Fibroblast of skin of abdomen (primary cell): ENCODE measurements at places on chromosomes 3 and 15.

GRCh38 chr15:89971592-89971997 is 29.5 kb upstream of the ZNF710 start:
- peak; percentile 51 for DNase-seq

GRCh38 chr3:8978551-8978950 is 15.3 kb upstream of the RAD18 start:
- no peak for DNase-seq

DNA sequence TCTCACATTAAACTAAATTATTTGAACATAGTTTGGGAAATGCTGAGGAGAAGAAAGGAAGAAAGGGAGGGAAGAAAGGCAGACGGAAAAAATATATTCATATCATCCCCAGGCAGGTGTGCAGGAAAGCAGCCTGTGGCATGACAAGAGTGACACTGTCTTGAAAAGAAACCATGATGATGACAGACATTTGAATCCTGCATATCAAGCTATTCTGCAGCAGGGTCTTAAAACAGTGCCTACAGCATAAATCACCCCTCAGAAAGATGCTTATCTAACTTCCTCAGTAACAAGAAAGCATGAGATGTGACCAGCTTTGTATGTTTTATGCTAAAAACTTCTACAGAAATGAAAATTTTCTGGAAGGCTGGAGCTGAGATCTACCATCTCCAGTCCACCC is 144.5 kb upstream of the GRM7 start:
- no peak for DNase-seq

DNA sequence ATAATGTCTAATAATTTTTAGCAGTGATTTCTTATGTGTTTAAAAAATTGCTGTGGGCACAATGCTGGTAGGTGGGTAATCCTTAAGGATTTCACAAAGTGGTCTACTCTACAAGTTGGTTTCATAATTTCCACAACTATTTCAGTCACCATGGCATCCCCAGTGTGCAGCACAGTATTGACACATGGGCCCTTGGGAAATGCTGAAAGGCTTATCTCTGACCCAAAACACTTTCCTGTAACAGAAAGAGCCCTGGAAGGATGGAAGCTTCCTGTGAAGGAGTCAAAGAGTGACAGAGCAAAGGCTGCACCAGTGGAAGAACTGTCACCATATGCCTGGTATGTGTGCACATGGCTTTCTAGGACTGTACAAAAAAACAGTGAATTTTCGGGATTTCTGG is 153.7 kb downstream of the ANO10 start:
- DNase-seq: no peak

- peak; percentile 89 for DNase-seq
Observed at GRCh38 chr15:99169769-99170311, 65.0 kb downstream of the SYNM start.

GRCh38 chr3:111751961-111752360 is 107.1 kb upstream of the PHLDB2 start:
- DNase-seq: peak; percentile 97

DNA sequence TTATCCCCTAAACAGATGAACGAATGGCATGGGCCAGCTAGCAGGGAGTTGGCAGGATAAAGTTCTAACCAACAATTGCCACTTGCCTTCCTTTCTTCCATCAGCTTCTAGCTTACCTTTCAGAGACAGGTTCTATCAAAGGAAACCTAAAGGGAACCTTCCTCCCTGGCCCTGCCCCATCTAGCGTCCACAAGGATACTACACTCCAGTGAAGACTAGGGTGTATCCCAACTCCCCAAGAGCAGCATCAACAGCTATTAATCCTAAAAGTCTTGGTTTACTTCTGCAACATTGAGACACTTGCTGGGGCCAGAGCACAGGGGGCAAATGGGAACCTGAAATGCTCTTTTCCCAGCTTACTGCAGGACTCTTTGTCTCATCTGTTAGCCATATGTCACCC is 37.0 kb upstream of the TMC3 start:
- DNase-seq: peak; percentile 5

DNA sequence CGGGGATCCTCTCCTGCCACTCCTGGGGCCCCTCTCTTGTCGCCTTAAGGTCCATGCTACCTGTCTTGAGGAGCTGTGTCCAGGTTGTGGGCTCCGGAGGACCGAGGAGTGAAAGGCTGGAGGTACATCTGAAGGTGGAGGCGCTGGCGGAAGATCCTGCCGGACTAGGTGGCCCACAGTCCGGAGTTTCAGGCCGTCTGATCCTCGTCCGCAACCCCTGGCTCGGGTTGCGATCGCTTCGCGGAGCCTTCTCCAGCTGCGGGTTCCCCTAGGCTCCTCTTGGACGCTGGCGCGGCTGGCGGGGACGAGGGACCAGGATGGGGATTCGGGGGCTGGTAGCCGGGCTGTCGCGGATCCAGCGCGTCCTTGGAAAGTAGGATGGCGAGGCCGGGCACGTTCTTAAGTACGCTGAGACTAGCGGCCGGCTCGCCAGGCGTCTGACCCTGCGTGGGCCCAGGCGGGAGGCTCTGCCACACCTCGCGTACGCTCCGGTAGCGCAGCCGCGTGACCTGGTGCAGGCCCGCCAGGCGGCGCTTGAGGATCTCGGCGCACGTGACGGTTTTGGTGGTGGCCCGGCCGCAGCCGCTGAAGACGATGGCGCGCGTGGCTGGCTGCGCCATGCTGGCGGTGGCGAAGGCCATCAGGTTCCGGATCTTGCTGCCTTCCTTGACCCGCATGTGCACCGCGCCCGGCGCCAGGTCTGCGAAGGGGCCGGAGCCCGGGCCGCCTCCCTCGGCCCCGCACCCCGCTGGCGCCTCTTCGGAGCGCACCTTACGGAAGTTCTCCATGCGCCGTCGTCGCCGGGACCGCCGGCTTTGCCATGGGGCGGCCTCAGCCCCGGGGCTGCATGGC is 550 bp downstream of the RPP25 start:
- peak; percentile 61 for DNase-seq

DNA sequence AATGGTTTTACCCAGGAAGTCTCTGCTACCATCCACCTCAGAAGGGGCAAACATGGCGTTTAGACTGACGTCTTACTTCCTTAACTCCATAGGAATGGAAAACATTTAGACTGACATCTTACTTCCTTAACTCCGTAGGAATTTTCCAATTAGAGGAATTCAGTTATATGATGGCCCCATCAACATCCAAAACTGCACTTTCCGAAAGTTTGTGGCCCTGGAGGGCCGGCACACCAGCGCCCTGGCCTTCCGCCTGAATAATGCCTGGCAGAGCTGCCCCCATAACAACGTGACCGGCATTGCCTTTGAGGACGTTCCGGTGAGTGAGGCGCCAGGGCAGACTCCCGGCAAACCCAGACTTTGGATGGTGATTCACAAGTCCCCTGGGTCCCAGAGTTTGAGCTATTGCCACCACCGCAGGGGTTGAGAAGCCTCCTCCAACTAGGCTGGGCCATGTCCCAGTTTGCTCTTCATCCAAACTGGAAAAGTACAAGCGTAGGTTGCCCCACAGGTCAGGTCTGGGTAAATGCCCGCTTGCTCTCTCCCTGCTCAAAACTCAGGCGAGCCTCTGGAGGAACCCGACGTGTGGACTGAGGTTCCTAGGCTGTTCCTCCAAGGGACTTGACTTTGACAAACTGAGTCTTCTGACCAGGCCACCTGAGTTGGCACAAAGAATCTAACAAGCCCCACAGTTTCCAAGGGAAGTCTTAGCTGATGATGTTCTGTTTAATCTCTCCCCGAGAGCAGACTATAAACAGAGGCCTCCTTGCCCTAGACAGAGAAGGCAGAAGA is 57.7 kb downstream of the MESD start:
- no peak for DNase-seq

- no peak for DNase-seq
Observed at GRCh38 chr3:196645897-196646665, 6.6 kb downstream of the NRROS start.

GRCh38 chr3:159877924-159878323 is 110.7 kb upstream of the IL12A start:
- DNase-seq: peak; percentile 63

- DNase-seq: no peak
Observed at GRCh38 chr3:135157045-135157740, 362.1 kb downstream of the EPHB1 start.

DNA sequence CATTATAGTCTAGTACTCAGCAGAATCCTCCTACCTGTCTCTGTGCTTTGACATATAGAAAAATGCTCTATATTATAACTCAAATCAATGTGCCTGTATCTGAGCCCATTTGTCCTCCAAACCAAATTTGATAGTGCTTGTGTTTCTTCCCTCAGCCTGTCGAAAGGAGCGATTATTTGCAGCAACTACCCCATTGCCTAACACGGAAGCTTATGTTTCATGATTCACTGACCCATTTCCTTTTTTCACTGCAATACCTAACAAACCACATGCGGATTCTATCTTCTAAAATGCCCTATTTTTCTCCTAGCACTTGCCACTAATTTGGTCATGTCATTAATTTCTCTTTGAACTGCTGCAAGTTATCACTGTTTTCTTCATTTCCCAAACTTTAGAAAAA is 1220.6 kb upstream of the CADM2 start:
- DNase-seq: no peak
